ENCODE measurements at places on chromosomes 3 and 15.

DNA sequence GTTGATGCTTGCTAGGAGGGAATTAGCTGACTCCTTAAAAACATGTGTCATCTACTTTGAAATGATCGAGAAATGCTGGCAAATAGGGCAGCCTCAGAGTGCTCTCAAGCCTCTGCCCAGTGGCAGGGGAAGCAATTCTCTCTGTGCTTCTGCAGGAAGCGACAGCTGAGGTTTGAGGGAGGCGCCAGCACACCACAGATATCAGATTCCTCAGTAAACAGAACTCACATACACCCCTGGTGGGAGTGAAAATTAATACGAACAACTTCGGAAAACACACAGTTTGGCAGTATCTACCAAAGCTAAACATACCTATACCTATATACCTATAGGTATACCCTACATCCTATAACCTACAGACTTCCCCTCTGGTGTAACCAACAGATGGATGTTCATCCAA, 61.3 kb downstream of the NSMCE3 start:
- DNase-seq, result no peak

GRCh38 chr3:5069627-5070026, 52.5 kb upstream of the ARL8B start:
- no peak for DNase-seq

- DNase-seq, result no peak
These were observed 341.1 kb upstream of the SEMA6D start for GRCh38 chr15:47376190-47376589.

DNA sequence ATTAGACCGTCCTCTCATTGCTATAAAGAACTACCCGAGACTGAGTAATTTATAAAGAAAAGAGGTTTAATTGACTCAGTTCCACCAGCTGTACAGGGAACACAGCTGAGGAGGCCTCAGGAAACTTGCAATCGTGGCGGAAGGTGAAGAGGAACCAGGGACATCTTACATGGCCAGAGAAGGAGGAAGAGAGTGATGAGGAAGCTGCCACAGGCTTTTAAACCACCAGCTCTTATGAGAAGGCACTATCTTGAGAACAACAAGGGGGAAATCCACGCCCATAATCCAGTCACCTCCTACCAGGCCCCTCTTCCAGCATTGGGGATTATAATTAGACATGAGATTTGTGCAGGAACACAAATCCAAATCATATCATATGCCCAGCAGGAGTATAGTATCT, 138.5 kb downstream of the ALCAM start:
- no peak for DNase-seq

GRCh38 chr15:83436513-83437158, 10.5 kb upstream of the SH3GL3 start:
- DNase-seq, result no peak

- no peak for DNase-seq
These were observed 5.6 kb downstream of the TERC start for GRCh38 chr3:169759256-169759655.

DNA sequence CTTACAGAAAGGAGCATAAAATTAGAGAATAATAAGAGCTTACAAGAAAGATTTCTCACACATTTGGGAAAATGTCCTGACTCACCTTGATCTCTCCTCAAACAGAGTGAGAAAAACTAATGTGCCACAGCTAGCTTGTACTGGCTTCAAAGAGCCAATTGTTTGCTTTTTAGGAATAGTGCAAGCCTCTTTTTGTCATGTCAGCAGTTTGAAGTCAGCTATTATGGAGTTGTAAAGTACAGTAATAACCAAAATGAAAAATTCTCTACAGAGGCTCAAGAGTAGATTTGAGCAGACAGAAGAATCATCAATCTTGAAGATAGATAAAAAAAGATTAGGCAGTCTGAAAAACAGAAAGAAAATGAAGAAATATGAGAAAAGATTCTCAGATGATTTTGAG, 313.4 kb upstream of the GPR149 start:
- DNase-seq, result no peak

GRCh38 chr3:154119951-154120350, 1.2 kb upstream of the ARHGEF26 start:
- DNase-seq, result no peak

DNA sequence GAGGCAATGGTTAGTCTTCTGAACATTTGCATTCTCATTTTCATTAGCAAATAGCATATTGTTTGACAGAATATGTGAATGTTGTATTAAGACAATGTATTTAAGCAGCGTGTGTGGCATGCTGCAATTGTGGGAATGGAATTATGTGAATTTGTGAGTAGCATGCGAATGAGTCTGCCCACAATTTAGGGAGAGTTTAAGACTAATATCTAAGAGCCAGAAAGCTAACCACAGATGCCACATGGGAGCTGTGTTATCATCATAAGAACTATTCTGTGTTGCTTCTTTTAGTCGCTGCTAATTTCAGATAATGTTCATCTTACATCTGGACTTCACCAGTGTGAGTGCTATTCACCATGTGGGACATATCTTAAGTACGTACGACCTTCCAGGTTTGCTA, 494.5 kb downstream of the RBMS3 start:
- no peak for DNase-seq

GRCh38 chr15:88378188-88378637, 89.0 kb downstream of the MRPL46 start:
- DNase-seq, result no peak

- no peak for DNase-seq
These were observed 6.2 kb upstream of the OGG1 start for GRCh38 chr3:9743548-9743947.

DNA sequence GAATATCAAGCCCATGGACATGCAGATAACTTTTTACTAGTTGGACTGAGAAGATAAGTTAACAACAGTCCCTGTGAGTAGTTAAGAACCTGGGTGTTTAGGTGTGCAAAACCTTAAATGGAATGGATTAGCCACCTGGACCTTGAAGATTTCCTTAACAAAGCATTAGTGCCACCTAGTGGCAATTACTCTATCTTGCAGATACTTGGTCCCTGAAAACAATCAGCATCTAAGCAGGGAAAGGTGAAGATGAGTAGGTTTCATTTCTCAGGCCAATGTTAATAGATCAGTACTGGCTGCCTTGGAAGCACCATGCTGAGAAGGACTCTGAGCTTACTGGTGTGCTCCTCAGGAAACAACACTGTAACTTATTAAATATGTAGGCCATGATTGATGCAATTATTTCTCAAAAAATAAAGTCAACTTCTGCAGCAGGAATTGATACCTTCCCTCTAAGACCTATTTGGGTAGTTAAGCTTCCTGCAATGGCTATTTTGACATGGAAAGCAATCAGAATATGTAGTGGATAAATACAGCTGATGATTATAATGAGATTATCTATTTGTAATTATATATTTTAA, 329.4 kb downstream of the TBC1D5 start:
- no peak for DNase-seq

DNA sequence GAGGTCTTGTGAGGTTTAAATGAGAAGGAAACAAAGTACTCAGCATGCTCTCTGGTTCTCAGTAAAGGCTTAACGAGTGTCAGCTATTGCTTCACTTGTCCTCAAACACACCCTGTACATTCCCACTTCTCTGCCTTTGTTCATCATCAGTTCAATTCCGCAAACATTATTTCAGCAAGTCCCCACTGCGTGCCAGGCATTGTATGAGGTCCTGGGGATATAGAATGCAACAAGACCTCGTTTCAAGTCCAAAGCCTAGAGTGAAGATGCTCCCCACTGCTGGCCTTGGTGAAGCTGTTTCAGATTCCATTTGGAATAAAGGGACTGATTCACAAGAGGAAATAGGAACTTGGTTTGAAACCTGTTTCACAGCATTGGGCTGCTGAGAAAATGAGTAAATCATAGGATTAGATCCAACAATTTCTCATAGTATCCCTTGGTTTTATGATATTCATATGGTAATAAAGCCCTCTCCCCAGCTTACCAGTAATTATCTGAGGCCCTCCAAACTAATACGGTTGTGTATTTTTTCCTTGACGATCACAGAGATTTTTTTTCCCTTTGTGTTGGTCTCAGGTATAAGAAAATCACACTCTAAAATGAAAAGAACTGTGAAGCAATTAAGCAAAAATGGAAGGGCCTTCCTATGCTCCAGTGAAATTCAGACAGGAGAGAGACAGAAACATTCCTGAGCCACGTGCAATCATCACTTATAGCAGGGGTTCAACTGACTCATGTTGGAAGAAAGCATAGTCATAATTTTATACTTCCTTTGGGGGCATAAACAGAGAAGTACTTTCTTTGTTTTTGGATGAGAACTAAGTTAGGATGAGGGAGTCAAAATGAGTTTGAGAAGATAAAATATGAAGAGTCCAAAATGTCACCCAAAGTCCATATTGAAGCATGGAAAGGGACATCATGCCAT, 258.6 kb downstream of the RORA start:
- DNase-seq, result no peak

DNA sequence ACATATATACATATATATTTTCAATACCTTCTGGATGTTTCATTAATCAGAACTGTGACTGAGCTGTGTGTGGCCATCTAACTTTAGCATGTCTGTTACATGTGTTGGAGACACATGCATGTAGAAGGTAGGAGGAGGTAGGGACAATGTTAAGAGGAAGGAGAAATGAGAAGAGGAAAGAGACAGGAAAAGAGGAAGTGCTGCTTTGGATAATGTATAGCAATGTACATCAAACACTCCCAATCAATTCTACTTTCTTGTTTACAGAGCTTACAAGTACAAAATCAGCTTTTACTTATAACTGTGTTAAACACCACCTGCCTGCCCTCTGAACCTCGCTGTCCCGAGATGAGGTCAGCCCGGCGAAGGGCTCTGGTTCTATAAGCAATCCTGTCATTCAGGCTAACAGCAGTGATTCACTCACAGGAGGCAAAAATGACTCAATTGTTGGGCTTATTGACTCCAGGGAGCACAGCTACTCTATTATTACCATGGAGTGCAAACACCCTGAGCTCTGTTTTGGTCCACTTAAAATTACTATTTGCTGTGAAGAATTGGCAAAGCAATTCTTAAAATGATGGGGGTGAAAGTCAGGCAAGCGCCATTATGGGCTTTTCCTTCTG, 188.9 kb downstream of the MEIS2 start:
- no peak for DNase-seq

GRCh38 chr3:177484206-177484605, 286.9 kb upstream of the TBL1XR1 start:
- no peak for DNase-seq

- DNase-seq, result no peak
These were observed 49.0 kb upstream of the EPHA3 start for GRCh38 chr3:89058371-89058770.

GRCh38 chr3:129308636-129309035, 30.0 kb downstream of the HMCES start:
- no peak for DNase-seq

GRCh38 chr15:27561816-27562215, 537.3 kb downstream of the OCA2 start:
- no peak for DNase-seq

GRCh38 chr15:38687340-38687739, 122.7 kb upstream of the RASGRP1 start:
- no peak for DNase-seq

DNA sequence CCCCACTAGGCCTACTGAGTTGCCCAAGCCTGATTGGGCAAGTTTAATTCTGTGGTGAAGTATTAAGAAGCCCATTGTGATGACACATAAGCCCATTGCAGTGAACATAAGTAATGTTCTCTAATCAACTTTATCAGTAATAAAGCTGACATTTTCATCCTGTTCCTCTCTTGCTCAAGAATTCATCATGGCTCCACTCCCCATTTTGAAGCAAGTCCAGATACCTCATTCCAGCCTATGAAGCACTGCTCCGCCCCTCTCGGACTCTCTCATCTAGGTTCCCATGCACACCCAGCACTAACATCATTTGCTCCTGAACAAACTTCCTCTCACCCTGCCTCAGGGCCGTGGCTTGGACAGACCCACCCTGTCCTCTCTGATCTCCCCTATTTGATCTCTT, 10.5 kb downstream of the SHF start:
- no peak for DNase-seq

DNA sequence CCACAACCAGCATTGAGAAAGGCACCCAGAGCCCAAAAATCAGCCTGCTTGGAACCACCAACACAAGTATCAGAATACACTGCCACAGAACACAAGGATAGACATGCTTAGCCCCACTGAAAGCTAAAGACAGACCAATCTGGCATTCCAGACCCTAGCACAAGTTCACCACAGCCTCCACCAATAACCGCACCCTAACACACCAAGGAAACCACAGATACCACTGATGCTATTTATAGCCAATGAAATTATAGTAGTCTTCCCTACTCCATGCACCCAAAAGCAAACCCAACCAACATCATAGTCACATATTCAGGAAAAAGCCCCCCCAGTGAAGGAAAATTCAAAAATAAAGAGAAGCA, 83.9 kb upstream of the STT3B start:
- DNase-seq, result no peak

- DNase-seq, result no peak
These were observed 29.9 kb upstream of the POLR2M start for GRCh38 chr15:57676585-57676984.

DNA sequence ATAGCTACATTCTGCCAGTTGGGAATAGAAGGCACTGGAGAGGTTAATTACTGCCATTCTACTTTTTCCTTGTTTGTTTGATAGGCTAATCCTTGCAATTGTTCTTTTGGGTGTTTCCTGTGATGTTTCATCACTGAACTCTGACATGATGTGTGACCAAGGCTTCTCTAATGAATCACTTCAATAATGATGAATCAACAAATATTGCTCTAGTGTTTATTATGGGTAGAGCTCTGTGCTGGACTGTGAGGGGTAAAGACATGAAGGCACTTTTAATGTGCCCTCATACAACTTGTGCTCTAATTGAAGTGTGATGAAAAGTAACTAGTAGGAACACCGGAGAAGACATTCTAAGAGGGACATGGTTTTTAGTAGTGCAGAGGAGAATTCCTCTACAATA, 233.6 kb downstream of the WDR72 start:
- no peak for DNase-seq

- DNase-seq, result no peak
These were observed 6.9 kb downstream of the PLXND1 start for GRCh38 chr3:129599607-129600006.

DNA sequence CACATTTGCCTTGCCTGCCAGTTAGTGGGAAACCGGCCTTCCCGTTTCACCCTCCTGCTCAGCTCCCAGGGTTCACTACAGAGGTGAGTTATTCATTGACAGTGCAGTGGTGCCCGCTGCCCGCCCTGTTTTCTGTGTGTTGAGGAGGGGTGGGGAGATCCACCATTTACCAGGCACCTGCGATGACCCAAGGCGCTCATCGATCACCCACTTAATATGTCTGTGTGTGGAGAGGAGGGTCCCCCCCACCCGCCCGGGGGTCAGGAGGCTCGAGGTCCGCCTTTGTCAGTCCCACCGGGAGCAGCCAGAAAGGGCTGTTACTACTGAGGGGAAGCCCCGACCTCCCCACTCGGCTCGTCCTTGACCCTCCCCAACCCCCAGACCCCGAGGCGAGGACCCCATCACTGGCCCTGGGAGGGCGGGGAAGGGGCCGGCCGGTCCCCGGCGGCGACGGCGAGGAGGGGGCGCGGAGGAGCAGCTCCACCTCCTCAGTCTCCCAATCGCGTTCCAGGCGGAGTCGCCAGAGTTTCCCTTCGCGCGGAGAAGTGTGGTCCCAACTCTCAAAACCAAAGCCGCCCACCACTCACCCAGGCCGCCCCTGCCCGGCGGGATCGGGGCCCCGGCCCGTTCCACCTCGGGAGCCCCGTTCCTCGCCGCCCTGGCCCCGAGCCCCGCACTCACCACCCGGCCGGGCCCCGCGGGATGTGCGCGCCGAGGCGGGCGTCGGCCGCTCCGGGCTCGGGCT, 1.1 kb downstream of the PLXNB1 start:
- DNase-seq, result no peak
